ENCODE measurements at places on chromosomes 4 and X. TPM values are rescaled to one million over a fixed set of nuclear protein-coding genes. Genes with fewer than 3 reads are reported as not detected.
A peak's percentile ranks its signal among the peaks of the same experiment; 100 is the strongest.

DNA sequence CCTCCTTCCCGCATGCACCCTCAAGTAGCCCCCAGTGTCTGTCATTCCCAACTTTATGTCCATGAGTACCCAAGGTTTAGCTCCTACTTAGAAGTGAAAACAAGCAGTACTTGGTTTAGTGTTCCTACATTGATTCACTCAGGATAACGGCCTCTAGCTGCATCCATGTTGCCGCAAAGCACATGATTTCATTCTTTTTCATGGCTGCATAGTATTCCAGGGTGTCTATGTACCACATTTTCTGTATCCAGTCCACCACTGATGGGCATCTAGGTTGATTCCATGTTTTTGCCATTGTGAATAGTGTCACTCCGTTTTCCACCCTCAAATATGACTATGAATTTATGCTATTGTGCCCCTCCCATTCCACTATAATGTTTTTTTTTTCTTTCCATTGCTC is 130.5 kb upstream of the MXRA5 start:
- H3K4me1 ChIP-seq, result no peaks in the 10 kb centered on the region
- no peaks in the 10 kb centered on the region for H3K36me3 ChIP-seq
- H3K4me3 ChIP-seq, result no peak overlapping the region

GRCh38 chr4:156615066-156615531 is 356.5 kb downstream of the PDGFC start:
- H3K36me3 ChIP-seq, result no peaks in the 10 kb centered on the region
- no peaks in the 10 kb centered on the region for H3K27me3 ChIP-seq

PCDH7 gene
- total RNA-seq, result 44.1 TPM

DNA sequence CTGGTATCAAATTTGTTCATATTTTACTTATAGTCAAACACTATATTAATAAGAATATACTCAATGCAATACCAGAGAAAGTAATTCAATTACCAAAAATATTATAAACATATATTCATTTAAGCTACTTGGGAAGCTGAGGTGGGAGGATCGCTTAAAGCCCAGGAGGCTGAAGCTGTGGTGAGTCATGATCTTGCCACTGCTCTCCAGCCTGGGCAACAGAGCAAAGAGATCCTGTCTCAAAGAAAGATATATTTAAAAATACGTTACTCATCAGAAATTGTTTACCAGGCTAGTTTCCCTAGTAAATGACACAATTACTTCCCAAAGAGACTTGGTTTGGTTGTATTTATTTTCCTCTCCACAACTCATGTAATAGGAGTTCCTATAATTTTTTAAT is 433.6 kb downstream of the GASK1B start:
- no peak for DNase-seq
- no peak overlapping the region for H3K4me3 ChIP-seq
- H3K4me1 ChIP-seq, result no peaks in the 10 kb centered on the region
- H3K27me3 ChIP-seq, result no peaks in the 10 kb centered on the region

DNA sequence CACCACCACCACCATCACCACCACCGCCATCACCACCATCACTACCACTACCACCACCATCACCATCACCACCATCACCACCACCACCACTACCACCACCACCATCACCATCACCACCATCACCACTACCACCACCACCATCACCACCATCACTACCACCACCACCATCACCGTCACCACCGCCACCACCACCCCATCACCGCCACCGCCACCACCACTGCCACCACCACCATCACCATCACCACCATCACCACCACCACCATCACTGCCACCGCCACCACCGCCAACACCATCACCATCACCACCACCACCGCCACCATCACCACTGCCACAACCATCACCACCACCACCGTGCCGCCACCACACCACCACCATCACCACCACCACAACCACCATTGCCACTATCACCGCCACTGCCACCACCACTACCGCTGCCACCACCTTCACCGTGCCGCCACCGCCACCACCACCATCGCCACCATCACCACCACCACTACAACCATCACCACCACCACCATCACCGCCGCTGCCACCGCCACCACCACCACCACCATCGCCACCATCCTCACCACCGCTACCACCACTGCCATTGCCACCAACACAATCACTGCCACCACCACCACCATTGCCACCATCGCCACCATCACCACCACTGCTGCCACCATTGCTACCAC is 1511.3 kb upstream of the AGA start:
- H3K4me3 ChIP-seq, result no peak overlapping the region
- H3K4me1 ChIP-seq, result no peaks in the 10 kb centered on the region
- H3K27me3 ChIP-seq, result no peaks in the 10 kb centered on the region
- DNase-seq, result no peak

DNA sequence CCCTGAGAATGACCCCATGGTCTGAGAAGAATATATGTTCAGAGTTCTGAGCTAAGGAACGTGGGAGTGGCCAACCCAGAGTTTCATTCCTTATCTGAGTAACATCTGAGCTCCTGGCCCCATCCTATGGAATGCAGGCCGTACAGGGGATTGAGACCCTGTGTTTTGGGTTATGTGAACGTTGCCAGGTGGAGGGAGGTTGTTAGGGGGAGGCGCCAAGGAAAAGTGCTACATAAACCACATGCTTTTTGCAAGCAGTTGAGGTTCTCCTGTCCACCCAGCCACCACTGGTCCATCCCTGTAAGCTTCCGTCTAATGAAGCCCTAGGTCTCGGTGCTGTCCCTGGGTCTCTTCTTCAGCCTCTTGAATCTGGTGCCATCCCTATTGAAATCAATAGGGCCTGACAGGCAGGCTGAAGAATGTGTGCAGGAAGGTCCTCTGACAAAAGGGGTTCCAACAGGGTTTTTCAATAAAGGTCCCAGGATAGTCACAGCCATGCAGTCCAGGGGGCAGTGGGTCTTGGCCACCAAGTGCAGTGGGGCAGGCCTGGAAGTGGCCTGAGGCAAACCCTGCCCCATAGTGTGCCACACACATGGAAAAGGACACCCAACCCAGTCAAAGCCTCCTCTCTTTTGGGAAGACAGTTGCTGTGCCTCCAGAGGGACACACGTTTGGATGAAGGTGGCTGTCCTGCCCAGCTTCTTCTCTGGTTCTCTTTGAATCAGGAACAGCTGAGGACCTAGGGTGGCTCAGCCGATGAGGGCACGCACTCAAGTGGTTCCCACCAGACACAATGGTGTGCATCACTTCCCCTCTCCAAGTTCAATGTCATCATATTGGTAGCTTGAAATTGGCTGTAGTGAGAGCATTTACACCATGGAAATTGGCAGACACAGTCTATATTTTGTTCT is 53.5 kb downstream of the HTRA3 start:
- no peak for DNase-seq
- H3K27me3 ChIP-seq, result no peaks in the 10 kb centered on the region
- no peak overlapping the region for H3K4me3 ChIP-seq
- no peaks in the 10 kb centered on the region for H3K4me1 ChIP-seq
- H3K36me3 ChIP-seq, result no peaks in the 10 kb centered on the region

GRCh38 chr4:159042097-159042605 is 60.7 kb upstream of the RAPGEF2 start:
- H3K4me1 ChIP-seq, result no peaks in the 10 kb centered on the region
- peaks cover 12% of the 10 kb centered on the region for H3K27me3 ChIP-seq
- no peak overlapping the region for H3K4me3 ChIP-seq
- no peak for DNase-seq
- H3K36me3 ChIP-seq, result no peaks in the 10 kb centered on the region

KIAA0232 gene
- total RNA-seq, result 23.1 TPM

GASK1B gene
- 6.7 TPM for total RNA-seq

HSFX1 gene
- under 0.01 TPM for total RNA-seq

- H3K4me3 ChIP-seq, result no peak overlapping the region
- H3K27ac ChIP-seq, result no peak overlapping the region
- no peaks in the 10 kb centered on the region for H3K4me1 ChIP-seq
- no peaks in the 10 kb centered on the region for H3K27me3 ChIP-seq
Observed at GRCh38 chr4:22573198-22573597, 57.3 kb upstream of the ADGRA3 start.

- no peak overlapping the region for H3K4me3 ChIP-seq
- H3K4me1 ChIP-seq, result no peaks in the 10 kb centered on the region
- H3K27me3 ChIP-seq, result no peaks in the 10 kb centered on the region
Observed at GRCh38 chr4:122712782-122713181, 19.7 kb upstream of the BBS12 start.

LNX1 gene
- 0.36 TPM for total RNA-seq

GRCh38 chrX:80812176-80812575 is 2.5 kb upstream of the BRWD3 start:
- H3K4me3 ChIP-seq, result no peak overlapping the region
- DNase-seq, result peak; percentile 19
- H3K27ac ChIP-seq, result no peak overlapping the region
- no peaks in the 10 kb centered on the region for H3K4me1 ChIP-seq

DNA sequence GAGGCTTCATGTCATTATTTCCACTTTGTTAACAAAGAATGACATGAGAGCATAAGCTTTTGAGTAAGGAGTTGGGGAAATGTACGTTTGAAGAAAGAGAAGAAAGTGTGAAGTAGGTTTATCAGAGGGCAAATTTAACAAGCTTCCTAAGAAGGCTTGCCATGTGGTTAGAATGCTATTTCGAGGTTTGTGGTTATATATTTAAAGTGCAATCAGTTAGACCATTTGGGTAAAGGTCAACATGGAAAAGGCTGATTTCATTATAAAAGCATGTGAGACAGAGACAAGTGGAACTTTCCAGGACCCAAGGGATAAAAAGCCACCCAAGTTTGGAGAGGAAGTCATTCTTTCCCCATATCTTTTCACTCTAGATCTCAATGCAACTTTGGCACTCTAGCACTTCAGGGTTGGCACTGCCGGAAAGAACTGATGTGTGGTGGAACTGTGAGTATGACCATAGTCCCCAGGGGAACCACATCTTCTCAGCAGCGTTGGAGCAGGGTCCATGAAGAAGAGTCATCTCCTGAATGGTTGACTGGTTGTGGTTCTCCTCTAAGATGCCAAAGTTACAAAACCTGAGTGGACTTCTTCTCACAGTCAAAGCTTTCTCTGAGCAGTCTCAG is 529.9 kb downstream of the MID1IP1 start:
- H3K36me3 ChIP-seq, result no peaks in the 10 kb centered on the region
- no peak overlapping the region for H3K27ac ChIP-seq
- H3K4me1 ChIP-seq, result no peaks in the 10 kb centered on the region
- peaks cover 12% of the 10 kb centered on the region for H3K27me3 ChIP-seq

- H3K4me3 ChIP-seq, result no peak overlapping the region
- no peaks in the 10 kb centered on the region for H3K36me3 ChIP-seq
- DNase-seq, result no peak
- no peaks in the 10 kb centered on the region for H3K4me1 ChIP-seq
- no peak overlapping the region for H3K27ac ChIP-seq
Observed at GRCh38 chrX:126393284-126393683, 159.3 kb downstream of the DCAF12L1 start.

FGFBP2 gene
- total RNA-seq, result not detected

ABRAXAS1 gene
- 12.2 TPM for total RNA-seq

ARSD gene
- 7.2 TPM for total RNA-seq

- DNase-seq, result no peak
- H3K36me3 ChIP-seq, result no peaks in the 10 kb centered on the region
- H3K27ac ChIP-seq, result no peak overlapping the region
- no peak overlapping the region for H3K4me3 ChIP-seq
- peaks cover 56% of the 10 kb centered on the region for H3K27me3 ChIP-seq
- H3K4me1 ChIP-seq, result no peaks in the 10 kb centered on the region
Observed at GRCh38 chr4:8067274-8067936, 91.2 kb downstream of the ABLIM2 start.

SAGE1 gene
- total RNA-seq, result not detected

ARHGAP24 gene
- 24.0 TPM for total RNA-seq

DNA sequence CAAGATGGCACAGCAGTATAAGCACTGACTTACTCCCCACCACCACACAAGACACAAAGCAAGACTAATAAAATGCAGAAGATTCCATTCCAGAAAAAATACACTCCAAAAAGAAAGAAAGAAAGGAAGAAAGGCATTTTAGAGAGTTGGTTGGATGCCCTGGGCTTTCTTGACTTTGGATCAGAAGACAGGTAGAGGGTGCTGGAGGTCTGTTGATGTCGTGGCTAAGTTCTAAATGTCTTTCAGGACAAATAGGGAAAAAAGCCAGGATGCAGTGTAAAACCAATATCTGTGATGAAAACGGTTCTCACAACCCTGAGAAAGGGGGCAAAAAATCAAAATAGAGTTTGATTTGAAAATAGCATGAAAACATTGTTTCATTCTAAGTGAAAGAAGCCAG is 555.2 kb upstream of the PRKX start:
- no peaks in the 10 kb centered on the region for H3K27me3 ChIP-seq
- H3K4me3 ChIP-seq, result no peak overlapping the region
- no peak for DNase-seq
- H3K36me3 ChIP-seq, result no peaks in the 10 kb centered on the region

CTAG1A gene
- not detected for total RNA-seq

DNA sequence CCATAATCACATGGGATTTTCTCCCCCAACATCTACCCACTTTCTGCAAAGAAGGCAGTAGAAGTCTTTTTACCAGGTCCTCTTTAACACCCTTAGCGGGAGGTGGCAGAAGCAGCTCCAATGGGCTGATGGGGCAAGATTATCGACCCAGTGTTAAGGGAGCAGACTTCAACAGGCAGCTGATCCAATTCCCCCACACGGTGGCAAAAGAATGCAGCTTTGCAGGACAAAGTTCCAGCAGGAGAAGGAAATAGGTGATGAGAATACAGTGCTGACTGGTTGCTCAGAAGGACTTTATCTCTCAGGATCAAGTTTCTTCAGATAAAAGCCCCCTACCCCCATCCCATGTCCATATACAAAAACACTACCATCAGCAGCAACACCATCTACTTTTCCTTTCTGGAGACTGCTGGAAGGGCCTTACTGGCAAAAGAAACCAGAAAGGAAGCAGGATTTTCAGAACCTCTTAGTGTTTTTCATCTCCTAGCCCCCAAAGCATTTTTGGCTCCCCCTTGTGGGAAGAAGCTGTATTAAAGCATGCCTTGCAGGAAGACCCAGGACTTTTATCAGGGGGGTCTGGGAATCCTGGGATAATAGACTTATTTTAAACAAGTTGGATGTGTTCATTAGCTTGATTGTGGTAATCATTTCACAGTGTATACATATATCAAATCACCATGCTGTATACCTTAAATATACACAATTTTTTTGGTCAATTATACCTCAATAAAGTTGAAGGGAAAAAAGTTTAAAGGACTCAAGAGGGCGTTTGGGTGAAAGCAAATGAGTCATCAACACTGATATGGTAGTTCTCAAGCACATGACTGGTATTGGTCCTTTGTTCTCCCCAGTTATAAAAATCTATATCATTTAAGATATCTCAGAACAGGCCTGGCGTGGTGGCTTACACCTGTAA is 146.4 kb downstream of the GPC3 start:
- peaks cover 6% of the 10 kb centered on the region for H3K27me3 ChIP-seq
- peak; percentile 28 for DNase-seq
- no peak overlapping the region for H3K4me3 ChIP-seq
- no peaks in the 10 kb centered on the region for H3K4me1 ChIP-seq
- no peaks in the 10 kb centered on the region for H3K36me3 ChIP-seq

All from IMR-90 (cell line).